Sigmoid colon (tissue), 7 donors: ENCODE measurements at places on chromosomes 2 and 18.

DNA sequence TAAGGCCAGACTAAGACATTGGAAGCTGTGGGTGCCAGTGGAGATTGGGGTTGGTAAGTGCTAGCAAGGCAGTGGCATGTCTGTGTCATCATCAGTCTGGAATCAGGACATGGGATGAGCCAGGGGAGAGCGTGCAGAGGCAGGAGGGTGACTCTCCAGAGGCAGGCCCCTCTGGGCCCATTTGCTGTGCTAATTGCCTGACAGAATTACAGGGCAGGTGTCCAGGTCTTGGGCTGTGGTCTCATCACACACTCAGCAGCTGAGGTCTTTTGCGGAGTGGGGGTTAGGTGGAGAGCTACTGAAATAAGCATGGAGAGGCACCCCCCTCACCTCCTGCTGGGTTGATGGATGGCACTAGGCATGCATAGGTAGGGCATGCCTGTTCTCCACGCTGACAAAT is 57.4 kb downstream of the CELF4 start:
- no peak for DNase-seq

- DNase-seq: no peak
Measured at GRCh38 chr18:46040033-46040746, 31.9 kb downstream of the PSTPIP2 start.

GRCh38 chr2:94997981-94998930 is 27.3 kb upstream of the MAL start:
- peak; percentile 43 for DNase-seq

GRCh38 chr2:122692400-122693083 is 937.1 kb downstream of the TSN start:
- no peak for DNase-seq

- no peak for DNase-seq
Measured at GRCh38 chr2:149204686-149205085, 125.7 kb upstream of the LYPD6 start.

GRCh38 chr2:118310681-118311429 is 222.6 kb downstream of the INSIG2 start:
- DNase-seq: no peak

- no peak for DNase-seq
Measured at GRCh38 chr2:158692372-158693103, 102.6 kb upstream of the DAPL1 start.

GRCh38 chr2:62440281-62440946 is 65.6 kb downstream of the TMEM17 start:
- no peak for DNase-seq

DNA sequence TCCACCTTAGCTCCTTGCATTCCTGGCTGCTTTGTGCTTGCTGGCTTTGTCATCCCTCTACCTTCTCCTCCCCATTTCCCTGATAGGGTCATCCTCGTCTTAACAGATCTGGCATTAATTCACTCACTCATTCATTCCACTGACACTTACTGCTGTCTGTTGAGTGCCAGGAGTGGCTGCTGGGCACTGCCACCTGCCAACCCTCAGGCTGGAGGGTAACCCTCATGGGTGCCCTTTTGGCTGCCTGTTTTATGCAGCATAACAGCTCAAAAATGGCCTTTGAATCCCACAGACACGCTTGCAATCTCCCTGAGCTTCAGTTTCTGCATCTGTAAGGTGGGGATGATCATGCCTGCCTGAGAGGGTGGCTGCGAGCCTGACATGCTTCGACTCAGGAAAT is 25.2 kb downstream of the FHOD3 start:
- DNase-seq: no peak

GRCh38 chr18:62377131-62377807 is 52.2 kb downstream of the TNFRSF11A start:
- DNase-seq: no peak

DNA sequence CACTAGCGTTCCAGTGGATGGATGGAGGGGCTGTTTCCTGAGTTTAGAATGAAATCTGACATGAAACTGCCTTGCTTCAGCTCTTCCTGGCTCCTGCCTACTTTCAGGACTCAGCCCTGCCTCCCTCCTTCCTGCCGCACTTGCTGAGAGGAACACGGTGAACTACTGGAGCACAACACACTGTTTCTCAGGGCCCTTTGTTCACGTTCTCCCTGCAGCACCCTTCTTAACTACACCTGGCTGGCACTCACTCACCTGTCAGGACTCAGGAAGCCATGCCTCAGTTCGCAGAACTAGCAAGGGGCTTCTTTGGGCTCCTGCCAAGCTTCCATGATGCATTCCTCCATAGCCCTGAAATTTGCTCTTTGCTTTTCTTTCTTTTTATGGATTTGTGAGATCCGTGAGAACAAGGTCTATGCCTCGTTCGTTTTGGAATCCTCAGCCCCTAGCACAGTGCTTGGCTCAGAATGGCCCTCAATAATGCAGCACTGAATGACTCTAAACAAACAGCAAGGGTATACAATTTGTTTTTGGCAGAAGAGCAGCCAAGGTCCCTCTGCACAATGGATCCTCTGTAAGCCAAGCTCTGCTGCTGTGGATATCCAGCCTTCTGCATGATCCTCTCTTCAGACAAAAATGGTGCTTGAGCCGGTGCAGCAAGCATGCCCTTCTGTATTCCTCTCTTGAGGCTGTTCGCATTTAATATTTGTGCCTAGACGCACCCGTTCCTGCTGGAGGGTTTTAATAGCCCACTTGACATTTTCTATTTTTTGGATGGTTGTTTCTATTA is 357.0 kb downstream of the TSN start:
- no peak for DNase-seq

GRCh38 chr18:75775121-75775520 is 347.6 kb upstream of the SMIM21 start:
- no peak for DNase-seq

GRCh38 chr2:237862528-237862895 is 3.1 kb downstream of the RAMP1 start:
- DNase-seq: peak; percentile 67

- no peak for DNase-seq
Measured at GRCh38 chr2:236204953-236205352, 36.8 kb upstream of the GBX2 start.

DNA sequence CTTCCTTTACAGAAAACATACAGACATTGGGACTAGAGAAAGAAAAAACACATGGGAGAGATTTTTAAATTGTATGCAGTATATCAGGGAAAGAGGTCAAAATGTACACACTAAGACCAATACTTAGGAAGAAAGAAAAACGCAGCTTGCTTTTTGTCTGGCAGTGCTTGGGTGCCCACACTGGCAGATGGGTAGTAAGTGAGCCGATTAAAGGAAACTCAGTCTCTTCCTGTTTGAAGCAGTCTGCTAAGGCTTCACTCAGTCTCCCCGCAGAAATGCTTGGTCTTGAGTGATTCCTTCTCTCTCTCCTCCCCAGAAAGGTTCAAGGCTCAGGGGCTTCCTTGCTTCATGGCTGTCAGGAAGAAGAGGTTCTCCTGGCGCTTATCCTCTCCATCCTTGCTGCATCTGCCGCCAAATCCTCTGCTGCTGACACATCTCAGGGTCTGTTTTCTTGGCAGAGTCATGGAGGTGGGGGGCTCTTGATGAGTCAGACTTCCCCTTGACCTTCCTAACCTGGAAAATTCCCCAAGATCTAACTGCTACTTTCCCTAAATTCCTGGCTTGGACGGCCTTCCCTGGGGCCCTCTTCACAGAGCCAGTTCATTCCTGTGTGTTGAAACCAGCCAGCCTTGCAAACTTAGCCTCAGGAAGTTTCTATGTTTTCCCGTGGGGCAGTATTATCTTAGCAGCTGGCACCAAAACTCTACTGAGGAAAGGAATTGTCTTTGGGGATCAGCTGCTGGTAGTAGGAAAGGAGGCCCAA is 10.5 kb upstream of the TMSB10 start:
- peak; percentile 59 for DNase-seq

DNA sequence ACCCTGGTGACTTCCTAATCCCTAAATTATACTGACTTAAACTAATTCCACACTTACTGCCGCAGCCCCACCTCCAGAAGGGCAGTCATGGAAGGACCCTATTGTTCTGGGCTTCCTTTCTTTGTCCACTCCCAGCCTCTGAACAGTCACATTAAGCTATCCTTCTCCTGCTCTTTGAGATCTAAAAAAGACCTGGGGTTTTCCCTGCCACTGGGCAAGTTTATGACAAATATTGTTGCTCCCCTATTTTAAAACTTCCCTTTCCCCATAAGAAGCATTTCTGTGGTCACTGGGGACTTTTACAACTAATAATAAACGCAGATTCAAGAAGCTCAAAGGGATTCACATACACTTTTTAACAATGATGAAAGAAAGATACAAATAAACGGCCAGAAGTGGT is 47.2 kb upstream of the XPO1 start:
- no peak for DNase-seq

DNA sequence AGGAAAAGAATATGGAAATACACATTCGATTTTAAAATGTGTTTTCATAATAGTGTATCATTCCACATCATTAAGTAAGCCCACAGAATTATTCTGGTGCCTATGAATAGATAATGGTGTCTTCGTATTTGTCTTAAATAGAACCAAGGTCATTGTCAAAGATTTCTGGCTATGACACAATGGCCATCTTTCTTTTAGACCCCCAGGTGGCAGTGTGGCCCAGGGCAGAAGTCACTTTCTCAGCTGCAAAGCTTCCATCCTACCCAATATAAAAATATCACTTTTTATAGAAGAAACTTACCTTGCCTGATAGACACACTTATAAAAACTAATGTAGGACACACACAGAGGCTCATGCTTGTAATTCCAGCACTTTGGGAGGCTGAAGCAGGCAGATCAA is 57.5 kb downstream of the ZRANB3 start:
- no peak for DNase-seq

- peak; percentile 96 for DNase-seq
Measured at GRCh38 chr2:235639428-235639773, 145.6 kb downstream of the AGAP1 start.

GRCh38 chr2:65186872-65187851 is 40.5 kb upstream of the ACTR2 start:
- DNase-seq: peak; percentile 89

DNA sequence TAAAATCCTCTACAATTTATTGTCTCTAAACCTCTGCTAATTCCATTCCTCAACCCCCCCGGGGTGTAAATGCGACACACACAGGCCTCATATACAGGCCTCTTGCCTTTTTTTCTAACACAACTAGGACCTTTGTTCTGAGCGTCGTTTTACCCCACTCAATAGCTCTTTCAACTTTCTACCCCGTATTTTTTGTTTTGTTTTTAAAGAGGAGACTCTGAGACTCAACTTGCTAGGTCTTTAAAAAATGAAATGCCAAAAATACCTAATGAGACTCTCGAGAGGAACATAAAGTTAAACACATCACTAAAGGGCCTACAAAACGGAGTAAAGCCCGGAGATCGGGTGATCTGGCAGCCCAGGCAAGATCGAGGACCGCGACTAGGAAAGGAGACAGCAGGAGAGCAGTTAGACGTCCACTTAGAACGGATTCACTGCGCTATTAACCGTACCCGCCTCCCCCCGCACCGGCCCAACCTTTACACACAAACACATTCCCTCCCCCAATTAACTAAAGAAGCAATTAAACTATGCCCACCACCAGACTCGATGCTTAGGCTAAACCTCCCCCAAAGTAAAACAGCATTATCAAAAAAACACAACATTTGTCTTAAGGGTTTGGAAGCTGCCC is 1.7 kb downstream of the TRIP12 start:
- no peak for DNase-seq

GRCh38 chr2:27798948-27799645 is 27.6 kb downstream of the MRPL33 start:
- peak; percentile 85 for DNase-seq

- DNase-seq: peak; percentile 43
Measured at GRCh38 chr18:79948719-79949411, 2.6 kb downstream of the SLC66A2 start.

DNA sequence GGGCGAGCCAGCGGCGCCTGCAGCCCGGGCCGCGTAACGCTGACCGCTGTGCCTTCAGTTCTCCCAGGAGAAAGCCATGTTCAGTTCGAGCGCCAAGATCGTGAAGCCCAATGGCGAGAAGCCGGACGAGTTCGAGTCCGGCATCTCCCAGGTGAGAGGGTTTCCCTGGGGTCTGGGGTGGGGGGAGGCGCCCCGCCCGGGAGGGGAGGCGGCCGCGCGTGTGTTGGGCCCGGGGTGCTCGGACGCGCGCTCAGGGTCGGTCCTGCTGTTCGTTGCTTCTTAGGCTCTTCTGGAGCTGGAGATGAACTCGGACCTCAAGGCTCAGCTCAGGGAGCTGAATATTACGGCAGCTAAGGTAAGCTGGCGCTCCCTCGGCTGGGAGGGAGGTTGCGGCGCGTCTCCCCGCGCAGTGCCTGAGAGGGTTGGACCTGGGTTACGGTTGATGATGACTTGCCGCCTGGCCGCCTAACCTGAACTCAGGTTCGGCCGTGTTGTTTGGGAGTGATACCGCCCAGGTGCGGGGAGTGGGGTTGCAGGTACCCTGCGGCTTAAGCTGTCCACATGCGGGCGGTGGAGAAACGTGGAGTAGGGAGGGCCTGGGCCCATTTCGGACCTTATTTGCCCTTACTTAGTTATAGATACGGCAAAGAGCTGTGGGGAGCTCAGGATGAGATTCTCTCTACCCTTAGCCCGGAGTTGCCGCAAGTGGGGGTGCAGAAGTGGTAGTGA is 638 bp downstream of the RPS7 start:
- DNase-seq: no peak

GRCh38 chr2:95232232-95232631 is 24.9 kb downstream of the ZNF892 start:
- DNase-seq: no peak

- DNase-seq: no peak
Measured at GRCh38 chr18:27839141-27839540, 337.8 kb downstream of the CDH2 start.

DNA sequence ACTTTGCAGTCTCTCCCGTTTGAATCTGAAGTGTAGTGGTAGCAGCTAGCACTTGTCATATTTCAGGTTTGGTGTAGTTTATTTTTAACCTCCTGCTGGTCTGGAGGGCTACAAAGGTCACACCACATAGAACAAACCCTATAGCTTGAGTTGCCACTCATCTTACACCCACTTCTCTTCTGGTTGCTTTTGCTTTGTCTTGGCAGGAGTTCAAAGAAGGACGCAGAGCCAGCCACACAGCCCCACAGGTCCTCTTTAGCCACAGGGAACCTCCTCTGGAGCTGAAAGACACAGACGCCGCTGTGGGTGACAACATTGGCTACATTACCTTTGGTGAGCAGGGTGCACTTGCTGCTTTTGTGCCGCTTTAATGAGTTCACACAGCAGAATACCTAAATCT is 15.6 kb upstream of the GPBAR1 start:
- DNase-seq: no peak

DNA sequence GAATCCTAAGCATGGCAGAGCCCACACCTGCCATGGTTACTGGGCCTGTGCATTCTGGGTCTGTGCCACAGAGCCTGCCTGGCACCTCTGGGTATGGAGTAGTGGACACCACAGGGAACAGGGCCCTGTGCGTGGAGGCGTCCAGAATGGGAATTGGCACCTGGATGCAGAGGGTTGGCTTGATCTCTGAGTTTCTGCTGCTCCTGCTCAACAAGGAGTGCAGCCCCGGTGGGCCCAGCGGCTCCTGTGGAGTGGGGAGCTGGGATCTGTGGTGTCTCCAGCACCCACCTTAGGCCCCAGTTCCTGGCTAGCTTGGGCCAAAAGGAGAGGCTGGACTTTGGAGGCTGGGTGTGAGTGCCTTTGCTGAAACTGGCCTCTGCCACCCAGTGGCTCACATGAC is 7.9 kb upstream of the ANKRD62 start:
- DNase-seq: no peak

- DNase-seq: no peak
Measured at GRCh38 chr2:25602333-25602723, 71.0 kb downstream of the DTNB start.

GRCh38 chr18:39449566-39449965 is 1884.0 kb upstream of the CELF4 start:
- DNase-seq: no peak
